ENCODE measurements at places on chromosomes 3 and 15.

- DNase-seq, result no peak
These were observed 137.6 kb upstream of the TLE3 start for GRCh38 chr15:70235347-70235746.

DNA sequence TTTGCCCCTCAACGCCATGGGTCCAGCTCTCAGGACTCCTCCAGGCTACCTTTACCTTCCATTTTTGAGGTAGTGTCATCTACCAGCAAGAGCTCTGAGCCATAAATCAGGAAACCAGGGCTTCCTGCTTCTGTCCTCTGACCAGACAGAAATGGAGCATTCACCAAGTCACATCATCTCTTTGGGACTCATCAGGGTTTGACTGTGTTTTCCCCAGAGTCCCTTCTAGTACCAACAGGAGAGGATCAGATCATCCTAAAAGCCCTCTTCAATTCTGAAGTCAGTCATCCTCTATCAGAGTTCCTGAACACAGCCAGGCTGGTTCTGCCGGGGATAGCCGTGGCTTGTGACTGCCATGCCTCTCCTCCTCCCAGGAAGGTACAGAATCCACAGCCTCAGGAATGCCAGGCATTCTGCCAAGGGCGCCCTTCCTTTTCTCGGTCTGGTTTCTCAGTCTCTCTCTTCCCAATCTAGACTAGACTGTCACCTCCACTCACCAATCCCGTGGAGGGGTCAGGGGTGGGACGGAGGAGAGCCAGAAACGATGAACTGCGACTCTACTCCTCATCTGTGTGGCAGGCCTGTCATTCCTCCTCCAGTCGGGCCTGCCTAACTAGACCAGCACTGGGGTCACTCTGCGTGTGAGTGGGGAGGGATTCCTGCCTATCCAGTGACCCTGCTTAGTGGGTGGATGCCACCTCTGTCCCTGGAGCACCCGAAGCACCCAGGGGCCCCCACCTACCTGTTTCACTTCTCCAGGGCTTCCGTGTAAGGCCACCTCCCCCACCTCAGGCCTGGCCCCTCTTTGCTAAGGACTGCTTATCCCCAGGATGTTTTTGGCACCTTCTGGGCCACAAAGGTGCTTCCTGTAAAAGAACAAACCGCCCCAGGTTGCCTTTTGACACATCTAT, 30.9 kb downstream of the CCNL1 start:
- no peak for DNase-seq

DNA sequence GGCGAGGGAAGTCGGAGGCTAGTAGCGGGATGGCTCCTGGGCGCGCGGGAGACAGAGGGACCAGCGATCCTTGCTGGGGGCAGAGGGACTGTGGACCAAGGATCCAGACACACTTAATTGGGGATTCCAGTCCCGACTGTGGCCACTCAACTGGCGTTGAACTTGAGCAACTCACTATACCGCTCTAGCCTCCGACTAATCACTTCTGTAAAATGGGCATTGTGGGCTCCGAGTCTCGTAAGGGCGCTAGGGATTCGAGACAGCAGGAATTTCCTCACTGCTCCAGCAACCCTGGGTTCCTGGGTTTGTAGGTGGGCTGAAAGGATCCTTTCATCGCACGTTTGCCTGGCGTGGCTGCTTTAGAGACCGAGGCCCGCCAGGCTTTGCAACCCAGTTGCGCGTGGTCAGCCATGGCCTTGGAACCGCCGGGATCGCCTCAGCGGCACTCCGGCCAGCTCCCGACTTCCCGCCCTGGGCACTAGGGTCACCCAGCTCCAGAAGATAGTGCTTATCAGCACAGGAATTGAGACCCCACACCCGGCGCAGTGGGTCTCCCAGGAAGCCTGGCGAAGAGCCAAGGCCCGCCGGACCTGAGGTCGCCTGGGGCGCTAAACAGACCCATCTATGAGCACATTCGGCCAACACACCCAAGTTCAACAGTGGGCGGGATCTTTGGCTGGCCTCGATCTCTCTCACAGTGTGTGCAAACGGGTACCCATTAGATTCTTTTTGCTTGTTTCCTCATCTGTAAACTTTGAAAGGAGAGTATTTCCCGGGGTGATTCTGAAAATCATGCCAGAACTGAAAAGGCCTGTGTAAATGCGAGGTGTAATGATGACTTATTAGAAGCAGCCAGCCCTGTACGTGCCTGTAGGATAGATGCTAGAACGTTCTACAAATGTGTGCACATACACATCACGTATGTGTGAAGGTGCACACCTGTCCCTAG, 9.9 kb downstream of the FOXL2 start:
- no peak for DNase-seq

DNA sequence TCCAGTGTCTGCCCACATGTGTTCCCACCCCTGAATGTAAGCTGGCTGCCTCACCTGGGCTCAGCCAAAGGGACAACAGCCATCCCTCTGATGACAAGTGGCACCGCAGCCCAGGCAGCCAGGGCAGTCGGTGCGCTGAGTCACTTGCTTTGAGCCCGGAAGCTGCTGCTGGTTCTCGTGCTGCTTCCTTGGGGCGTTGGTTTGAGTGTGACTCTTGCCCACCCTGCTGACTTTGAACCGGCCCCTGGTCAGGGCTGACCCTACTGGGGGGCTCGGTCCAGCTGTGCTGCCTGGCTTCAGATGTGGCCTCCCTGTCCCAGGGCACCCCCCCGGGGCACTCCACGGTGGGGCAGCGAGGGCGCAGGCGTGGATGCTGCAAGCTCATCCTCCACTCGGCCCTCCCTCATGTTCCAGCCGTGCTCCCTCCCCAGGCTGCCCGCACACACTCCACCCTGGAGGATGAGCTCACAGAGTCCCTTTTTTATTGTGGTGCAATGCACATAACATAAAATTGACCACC, 62.1 kb downstream of the EFCAB12 start:
- no peak for DNase-seq

GRCh38 chr3:43286841-43287499, 630 bp downstream of the SNRK start:
- no peak for DNase-seq

DNA sequence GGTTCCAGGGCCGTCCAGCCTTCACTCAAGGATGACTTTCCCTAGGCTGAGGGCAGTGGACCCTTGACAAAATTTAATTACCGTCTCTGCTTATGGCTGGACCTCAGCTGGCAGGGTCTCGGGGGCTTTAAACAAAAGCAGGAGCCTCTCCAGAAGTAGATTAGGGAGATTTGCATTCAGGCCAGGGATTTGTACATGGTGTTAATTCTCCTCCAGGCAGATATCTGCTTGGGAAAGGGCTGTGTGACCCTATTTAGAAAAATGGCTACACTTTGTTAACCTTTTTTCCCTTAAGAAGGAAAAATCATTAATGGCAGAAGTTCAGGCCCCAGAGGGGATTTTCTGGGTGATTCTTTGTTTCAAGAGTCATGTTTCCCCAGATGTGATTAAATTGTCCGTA, 329.1 kb upstream of the C2CD4B start:
- DNase-seq, result no peak

DNA sequence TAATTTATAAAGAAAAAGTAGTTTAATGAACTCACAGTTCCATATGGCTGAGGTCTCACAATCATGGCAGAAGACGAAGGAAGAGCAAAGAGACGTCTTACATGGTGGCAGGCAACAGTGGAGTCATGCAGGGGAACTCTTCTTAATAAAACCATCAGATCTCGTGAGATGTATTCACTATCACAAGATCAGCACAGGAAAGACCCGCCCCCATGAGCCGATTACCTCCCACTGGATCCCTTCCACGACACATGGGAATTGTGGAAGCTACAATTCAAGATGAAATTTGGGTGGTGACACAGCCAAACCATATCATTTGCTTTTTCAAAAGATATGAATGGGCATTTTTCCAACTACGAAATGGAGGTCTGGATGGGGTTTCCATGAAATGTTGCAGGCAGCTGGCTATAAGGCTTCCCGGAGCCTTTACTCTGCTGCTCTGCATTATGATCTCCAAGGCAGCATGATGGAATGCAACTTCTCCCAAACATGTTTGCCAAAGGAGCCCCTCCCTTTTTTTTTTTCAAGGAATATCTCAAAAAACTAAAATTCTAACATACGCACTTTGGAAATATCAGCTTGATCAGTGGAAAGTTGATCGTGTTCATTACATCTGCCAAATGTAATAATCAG, 189.7 kb downstream of the MEX3B start:
- DNase-seq, result no peak

DNA sequence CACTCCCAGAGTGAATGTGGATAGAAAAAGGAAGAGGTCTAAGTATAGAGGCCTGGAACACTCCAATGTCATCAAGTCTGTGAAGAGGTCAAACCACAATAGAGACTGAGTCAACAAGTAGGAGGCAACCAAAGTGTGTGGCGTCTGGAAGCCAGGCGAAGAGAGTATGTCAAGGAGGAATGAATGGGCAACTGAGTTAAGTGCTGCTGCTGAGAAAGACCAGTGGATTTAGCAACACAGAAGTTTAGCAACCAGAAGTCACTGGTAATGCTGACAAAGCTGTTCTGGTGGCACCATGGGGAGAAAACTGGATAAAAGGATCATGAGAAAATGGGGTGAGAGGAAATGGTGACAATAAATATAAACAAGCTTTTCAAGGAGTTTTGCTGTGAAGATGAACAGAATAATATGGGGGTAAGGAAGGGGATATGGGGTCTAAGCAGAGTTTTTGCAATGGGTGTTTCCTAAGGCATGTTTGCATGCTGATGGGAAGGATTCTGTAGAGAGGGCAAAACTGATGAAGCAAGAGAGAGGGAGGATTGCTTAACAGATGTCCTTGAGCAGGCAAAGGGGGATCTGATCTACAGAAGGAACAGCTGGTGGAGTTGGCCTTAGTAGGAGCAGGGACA, 38.4 kb downstream of the PCOLCE2 start:
- no peak for DNase-seq

GRCh38 chr15:48603123-48603500, 42.4 kb downstream of the FBN1 start:
- no peak for DNase-seq

DNA sequence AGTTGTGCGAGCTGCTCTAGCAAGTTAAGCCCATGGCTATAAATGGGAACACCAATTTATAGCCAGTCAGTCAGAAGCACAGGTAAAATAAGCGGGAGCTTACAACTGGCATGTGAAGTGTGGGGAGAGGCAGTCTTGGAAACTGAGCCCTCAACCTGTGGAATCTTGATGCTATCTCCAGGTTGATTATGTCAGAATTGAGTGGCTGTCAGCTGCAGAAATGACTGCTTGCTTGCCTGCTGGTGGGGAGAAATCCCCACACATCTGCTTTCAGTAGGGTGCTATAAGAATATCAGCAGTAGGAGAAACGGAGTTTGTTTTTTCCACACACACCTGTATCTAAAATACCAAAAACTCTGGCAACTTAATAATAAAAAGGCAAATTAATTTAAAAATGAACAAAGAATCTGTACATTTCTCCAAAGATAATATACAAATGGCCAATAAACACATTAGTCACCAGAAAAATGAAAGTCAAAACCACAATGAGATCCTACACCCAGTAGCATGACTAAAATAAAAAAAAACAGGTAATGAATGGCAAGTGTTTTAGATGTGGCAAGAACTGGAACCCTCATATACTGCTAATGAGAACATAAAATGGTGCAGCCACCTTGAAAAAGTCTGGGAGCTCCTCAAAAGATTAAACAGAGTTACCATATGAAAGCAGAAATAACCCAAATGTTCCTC, 26.0 kb upstream of the MAP4 start:
- no peak for DNase-seq

- DNase-seq, result no peak
These were observed 32.3 kb upstream of the TRIM59 start for GRCh38 chr3:160481856-160482255.

GRCh38 chr3:194579091-194579606, 54.1 kb downstream of the TMEM44 start:
- no peak for DNase-seq

DNA sequence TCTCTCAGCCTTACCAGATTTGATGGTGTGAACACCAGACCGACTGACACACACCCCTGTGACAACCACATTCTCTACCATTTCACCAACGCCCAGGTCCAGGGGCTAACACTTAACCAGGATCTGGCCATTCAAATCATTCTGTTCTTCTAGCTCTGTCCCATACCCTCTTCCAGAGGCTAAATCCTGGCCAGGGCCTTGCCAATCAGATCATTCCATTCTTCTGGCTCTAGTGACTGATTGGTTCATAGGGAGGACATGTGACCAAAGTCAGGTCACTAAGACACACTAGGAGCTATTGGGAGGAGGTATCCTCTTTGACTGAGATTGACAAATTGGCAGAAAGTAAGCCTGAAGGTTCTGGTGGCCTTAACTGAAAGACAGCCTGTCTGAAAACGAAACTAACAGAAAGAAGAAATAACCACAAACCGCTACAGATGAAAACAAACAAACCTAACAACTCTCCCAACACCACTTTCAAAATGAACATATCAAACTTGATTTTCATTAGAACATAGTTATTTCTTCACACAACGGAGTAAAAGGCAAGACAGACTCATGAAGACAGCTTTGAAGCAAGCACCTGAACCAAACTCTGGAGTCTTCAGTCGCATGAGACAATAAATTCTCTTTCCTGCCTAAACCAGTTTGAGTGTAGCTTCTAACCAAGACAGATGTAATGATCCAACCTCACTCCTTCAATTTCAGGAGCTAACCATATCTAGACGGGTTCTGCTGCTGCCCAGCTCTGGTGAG, 68.5 kb downstream of the TRANK1 start:
- DNase-seq, result no peak
